H54 (cell line): ENCODE measurements at places on chromosomes 1 and 21.

DNA sequence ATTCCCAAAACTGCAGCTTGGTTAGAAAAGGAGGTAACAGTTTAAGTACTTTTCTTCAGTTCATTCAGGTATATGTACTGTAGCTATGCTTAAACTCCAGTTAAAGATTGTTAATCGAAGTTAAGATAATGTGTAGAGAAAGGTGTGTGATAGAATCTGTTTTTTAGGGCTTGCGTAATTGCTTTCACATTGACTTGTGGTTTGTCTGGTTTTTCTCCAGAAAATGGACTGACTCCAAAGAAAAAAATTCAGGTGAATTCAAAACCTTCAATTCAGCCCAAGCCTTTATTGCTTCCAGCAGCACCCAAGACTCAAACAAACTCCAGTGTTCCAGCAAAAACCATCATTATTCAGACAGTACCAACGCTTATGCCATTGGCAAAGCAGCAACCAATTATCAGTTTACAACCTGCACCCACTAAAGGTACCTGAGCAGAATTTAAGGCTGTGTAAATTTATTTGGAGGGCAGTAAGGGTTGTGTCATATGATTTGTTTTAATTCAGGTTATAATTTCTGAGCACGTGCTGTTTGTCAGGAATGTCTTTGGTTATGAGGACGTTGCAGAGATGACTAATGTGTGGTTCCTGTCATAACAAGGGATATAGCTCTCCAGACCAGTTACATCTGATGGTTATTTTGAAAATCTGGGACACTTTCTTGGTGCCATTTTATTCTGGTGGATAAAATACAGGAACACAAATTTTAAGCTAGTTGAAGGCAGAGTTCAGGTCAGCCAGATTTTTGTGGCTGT, 26.0 kb downstream of the ATF6 start:
- no peak for DNase-seq

DNA sequence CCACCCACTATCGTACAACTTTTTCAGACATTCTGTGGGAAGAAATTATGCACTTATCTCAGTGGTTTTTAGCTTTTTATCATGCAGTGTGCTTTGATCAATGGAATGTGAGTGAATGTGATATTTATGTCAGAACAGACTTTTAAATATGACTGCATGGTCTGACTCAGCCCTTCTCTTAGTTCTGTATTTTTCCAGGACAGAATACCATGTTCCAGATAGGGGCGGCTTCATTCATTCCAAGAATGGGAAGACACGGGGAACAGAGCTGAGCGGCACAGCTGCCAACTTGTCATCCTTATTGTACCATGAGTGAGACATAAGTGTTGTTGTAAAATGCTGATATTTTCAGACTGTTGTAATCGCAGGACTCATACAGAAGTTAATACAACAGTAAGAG, 214.6 kb upstream of the NCAM2 start:
- no peak for DNase-seq

DNA sequence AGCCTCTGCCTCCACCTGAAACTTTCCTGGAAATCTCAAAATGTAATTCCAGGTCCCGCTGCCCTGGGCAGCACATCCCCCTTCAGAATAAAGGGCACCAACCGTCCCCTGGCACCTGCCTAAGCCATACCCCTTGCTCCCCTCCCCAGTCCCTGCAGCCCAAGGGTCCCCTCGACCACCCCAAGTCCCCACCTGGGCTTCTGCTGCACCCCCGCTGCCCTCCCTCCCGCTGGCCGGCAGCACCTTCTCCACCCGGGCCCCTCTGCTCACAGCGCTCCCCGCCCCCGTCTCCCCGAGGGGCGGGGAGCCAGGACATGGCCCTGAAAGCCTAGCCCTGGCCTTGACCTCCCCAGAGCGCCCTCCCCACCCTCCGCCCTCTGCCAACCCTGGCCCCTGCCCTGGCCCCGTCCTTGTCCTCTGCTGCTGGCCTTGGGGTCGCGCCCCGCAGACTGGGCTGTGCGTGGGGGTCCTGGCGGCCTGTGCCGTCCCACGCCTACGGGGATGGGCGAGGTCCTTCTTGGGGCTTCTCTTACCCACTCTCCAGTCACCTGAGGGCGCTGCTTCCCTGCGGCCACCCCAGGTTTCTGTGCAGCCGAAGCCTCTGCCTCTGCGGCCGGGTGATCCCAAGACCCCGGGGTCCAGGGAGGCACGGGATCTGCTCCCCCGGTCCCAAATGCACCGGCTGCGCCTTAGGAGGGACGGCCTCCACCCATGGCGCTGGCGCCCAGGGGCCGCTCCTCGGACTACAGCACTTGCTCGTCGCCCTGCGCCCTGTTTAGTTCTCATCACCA, 41.7 kb downstream of the WDR4 start:
- DNase-seq, result no peak

- DNase-seq, result no peak
Observed at GRCh38 chr21:21268061-21268471, 269.9 kb downstream of the NCAM2 start.

DNA sequence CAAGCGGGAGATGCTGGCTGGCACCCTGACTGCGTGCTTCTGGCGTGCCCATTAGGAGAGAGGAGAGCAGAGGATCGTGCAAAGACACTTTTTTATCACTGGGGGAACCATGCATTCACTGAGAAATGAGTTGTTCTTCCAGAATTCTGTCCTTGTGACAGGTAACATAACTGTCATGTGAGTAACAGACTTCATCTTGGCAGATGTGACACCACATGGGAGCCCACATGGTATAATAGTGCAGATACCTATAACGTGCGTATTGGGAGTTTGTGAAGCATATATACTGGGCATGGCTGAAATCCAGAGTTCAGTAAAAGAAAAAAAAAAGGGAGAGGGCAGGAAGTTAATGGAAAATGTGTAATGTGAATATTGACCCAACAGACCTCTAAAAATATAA, 159.6 kb upstream of the BACE2 start:
- DNase-seq, result no peak

DNA sequence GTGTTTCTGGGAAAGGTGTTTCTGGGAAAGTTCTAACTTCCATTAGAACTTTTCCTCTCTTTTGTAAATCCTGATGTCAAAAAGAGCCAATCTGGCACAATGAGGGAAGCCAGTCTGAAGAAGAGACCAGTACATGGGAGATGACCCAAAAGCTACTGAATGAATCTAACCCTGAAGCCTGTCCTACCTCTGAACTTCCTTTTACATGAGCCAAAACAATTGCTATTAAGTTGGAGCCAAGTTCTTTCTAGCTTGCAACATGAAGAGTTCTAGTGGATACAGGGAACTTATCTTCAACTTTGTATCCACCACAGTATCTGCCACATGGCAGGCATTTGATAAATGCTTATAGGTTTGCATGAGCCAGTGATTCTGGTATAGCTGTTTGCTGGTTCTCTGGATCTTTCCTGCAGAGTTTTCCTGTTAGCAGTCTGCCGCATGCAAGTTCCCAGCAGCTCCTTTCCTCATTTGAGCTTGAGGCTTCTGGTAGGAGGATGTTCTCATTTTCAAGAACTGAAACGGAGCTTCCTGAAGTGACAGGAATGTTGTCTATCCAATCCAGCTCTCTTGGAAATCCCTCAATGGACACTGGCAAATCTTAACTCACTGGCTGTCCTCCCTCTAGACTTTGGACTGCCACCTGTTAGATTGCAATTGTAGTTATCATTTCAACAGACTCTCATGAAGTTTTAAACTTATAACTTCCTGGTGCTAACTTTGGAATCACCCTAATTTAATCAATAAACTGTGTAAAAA, 73.1 kb upstream of the LPGAT1 start:
- no peak for DNase-seq

- DNase-seq, result peak; percentile 79
Observed at GRCh38 chr1:184118046-184118445, 66.5 kb downstream of the TSEN15 start.

GRCh38 chr1:180916771-180917170, 4.1 kb downstream of the KIAA1614 start:
- DNase-seq, result no peak

DNA sequence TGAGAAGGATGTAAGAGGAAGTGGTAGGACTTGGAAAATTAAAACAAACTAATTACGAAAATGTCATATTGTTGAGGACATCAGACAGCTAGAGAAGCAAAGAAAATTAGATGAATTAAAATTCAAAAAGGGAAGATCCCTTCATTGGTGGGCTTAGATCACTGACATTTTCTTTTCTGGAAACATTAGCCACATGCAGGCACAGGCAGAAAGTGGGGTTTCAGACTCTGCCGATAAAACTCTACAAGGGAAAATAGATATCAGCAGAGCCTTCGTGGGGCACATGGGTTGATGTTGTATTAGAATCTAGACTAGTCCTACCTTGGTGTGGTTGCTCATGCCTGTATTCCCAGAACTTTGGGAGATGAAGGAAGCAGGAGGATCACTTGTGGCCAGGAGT, 12.4 kb upstream of the RGS1 start:
- DNase-seq, result no peak

- DNase-seq, result no peak
Observed at GRCh38 chr1:199937661-199938060, 89.8 kb upstream of the NR5A2 start.

- DNase-seq, result no peak
Observed at GRCh38 chr1:41734201-41734970, 184.3 kb downstream of the HIVEP3 start.

DNA sequence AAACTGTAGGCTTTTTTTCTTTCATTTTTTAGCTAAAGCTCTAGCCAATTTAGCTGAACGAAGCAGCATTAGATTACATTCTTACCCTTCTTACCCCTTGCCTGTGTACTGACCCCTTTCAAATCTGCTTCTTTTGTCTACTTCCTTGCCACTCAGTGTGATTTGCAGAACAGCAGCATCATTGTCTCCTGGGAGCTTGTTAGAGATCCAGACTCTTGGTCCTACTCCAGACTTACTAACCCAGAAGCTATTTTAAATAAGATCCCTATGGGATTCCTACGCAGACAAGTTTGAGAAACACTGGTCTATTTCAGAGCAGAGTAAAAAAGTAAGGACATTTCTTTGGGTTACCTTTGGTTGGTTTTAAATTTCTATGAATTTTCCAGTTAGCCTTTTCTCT, 13.8 kb downstream of the LRRC39 start:
- DNase-seq, result no peak

GRCh38 chr1:23575226-23575810, 16.0 kb upstream of the ID3 start:
- no peak for DNase-seq

DNA sequence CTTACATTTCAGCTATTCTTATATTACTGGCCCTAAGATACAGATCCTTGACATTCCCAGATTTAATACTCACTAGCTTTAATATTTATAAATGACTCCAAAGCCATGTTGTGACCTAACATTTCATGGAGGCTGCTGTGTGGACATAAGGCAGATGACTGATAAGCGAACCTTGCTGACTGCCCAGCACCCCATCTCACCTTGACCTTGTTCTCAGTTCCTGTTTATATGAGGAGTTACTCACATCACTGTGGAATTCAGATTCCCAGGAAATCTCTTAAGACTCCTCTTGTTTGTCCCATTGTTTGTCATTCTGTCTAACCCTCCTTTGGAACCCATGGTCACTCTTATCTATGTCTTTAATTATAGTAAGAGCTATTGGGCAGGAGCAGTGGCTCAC, 21.9 kb downstream of the RAB3B start:
- DNase-seq, result no peak

DNA sequence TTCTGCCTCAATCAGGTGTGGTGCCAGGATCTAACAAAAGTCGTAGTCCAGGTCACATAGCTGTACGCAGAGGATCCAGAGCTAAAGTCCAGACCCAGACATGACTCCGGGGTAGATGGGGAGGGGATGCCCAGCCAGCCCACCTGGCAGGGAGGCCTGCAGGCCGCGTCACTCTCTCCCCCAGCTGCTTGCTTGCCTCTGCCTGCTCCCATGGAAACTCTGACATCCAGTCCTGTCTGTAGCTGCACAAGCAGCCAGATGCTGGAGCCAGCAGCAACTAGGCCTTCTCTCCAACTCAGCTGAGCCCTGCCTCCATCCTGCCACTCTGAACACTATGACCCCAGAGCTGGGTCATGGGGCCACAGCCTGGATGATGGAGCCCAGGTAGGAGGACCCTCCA, 8.1 kb downstream of the COL8A2 start:
- DNase-seq, result no peak
